ENCODE measurements at places on chromosomes 12 and 14.

- DNase-seq, result no peak
Observed at GRCh38 chr12:1250641-1251040, 259.6 kb downstream of the ERC1 start.

DNA sequence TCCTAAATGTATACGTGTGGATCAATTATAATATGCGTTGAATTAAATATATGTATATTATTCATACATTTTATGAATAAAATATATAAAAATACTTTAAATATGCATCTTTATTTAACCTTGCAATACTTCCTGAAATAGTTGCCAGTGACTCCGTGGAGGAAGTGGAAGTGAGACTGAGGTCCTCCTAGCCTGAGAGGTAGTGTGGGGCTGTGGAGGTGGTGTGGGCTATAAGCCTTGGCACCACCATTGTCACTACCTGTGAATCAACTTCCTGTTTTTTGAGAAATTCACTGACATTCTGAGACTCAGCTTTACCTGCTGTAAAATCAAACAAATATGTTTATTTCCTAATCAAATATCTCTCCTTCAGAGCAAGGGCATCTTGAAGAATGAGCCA, 514.2 kb downstream of the VRK1 start:
- DNase-seq, result no peak

DNA sequence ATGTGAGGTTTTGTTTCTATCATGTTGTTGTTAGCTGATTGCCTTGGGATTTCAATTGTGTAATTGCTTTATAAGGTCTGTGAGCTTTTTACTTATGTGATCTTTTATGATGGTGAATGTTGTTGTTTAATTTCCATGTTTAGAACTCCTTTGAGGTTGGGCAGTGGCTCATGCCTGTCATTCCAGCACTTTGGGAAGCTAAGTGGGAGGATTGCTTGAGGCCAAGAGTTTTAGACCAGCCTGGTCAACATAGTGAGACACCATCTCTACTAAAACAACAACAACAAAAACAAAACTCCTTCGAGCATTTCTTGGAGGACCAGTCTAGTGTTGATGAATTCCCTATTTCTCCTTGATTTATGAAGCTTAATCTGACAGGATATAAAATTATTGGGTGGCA, 102.1 kb upstream of the PMCH start:
- no peak for DNase-seq

DNA sequence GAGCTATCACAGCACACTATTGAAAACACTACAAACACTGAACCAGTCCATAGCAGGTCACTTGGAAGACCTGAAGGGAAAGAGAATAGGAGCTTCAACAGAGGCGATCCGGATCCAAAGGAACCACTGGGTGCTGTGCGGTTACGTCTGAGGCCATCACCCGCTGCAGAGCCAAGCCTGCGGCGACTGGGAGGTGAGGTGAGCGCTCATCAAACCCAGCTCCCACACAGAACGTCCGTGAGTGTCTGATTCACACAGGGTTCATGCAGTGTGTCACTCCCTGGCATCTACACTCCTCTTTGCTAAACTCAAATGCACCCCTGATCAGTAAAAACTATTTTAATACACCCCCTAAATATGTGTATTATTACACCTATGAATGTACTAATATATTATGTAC, 64.1 kb downstream of the TMEM132D start:
- no peak for DNase-seq
